ENCODE measurements at places on chromosomes 1 and 21. TPM values are rescaled to one million over a fixed set of nuclear protein-coding genes. Genes with fewer than 3 reads are reported as not detected.

Gene C8B
- total RNA-seq: not detected

Gene FAM72C
- total RNA-seq: not detected

Gene BMP8A
- total RNA-seq: 3.0 TPM

Gene BATF3
- total RNA-seq: 4.5 TPM

Gene RIPPLY3
- total RNA-seq: not detected

Gene LHX8
- total RNA-seq: not detected

Gene ATP5PO
- total RNA-seq: 246 TPM

Gene PTPN14
- 108 TPM for total RNA-seq

Gene NUAK2
- 0.65 TPM for total RNA-seq

Gene ANGPTL3
- total RNA-seq: not detected

Gene EPHB2
- 2.1 TPM for total RNA-seq

Gene WNT4
- total RNA-seq: 0.19 TPM

Gene CNR2
- total RNA-seq: 0.17 TPM

Gene CRB1
- 0.50 TPM for total RNA-seq

Gene VPS45
- total RNA-seq: 42.6 TPM

Data from esophagus muscularis mucosa (tissue), 4 donors.